CMK (cell line): ENCODE measurements at places on chromosomes 7 and 10.
A peak's percentile ranks its signal among the peaks of the same experiment; 100 is the strongest.

DNA sequence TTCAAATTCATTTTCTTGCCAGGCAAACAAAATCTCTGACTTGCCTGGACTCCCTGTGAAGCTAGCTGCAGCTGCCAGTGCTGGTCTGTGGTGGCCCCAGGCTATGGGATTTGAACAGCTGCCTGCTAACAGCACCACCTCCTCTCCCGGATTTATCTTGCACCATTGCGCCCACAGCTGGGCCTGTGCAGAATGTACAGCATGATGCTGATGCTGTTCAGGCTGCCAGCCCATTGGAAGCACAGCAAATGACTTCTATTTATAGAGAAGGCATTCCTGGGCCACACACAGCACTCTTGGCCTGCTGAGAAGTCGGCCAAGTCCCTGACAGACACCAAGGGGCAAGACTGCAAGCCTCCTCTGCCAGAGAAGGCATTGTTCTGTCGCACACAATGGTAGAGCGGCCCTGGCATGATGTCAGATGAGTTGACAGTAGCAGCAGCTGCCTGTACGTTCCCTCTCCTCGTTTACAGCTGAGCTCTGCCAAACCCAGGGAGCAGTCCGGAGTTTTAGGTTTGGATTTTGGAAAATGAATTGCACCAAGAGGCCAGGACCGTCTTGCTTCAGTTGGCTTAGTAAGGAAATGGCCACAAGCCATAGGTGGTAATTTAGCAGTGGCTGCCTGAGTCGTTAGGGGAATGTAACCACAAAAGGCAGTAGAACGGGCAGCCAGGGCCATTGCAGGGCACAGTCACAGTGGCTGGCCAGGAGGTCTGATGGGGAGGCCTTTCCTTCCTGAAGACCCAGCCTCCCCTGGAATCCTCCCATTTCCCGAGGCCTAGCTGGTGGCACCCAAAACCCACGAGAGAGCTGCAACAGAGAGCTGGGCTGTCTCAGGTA is 38.5 kb downstream of the MTURN start:
- DNase-seq = no peak

- DNase-seq = no peak
Measured at GRCh38 chr10:91250341-91250740, 29.9 kb downstream of the PCGF5 start.

DNA sequence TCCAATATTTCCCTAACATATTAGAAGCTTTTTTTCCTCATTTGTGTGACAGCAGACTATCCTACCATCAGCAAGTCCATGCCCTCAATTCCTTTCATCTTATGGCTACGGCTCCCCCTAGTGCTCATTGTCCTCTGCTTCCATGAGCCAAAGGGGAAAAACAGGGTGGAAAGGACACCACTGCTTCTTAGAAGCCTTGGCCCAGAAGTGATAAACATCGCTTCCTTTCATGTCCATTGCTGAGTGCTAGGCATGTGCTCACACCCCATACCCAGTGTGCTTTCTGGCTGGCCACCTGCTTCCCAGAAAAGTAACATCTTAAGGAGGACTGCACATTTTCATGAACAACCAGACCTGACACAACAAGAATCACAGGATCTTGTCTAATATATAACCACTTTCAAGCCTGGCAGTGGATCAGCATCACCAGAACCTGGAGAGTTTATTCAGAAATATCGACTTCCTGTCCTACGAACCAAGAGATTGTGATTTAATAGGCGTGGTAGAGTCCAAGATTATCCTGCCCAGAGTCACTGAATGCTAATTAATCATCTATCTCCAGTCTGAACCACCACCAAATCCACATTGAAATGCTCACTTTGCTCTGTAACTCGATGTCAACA is 650.5 kb upstream of the SORCS1 start:
- peak; percentile 30 for DNase-seq

DNA sequence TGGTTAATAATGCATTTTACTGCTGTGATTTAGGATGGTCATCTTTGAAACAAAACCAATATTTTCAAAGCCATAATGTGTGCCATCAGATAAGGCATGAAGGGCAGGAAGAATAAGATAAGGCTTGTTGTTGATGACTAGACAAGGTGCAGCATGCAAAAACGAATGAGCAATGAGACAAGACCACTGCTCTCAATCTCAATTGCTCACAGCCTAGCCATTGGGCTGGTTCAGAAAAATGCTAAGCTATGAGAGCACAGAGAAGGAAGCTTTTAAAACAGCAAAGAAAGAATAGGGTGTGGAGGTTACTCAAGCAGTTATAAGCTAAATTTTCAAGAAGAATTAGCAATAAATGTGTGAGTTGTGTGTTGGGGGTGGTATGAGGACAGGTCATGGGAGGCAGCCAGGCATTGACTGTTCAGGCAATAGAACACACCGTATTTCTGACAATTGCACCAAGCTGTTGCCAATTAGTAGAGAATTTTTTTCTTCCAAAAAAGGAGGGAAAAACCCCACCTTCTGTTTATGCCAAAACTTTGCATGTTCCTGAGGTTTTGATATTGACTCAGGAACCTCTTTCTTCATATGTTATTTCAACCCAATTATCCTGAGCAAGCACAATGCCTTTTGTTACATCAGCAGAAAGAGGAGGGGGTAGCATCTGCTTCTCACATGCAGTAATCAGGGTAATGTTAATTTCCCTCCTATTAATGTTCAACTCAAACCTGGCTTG is 276.5 kb downstream of the HDAC9 start:
- no peak for DNase-seq

DNA sequence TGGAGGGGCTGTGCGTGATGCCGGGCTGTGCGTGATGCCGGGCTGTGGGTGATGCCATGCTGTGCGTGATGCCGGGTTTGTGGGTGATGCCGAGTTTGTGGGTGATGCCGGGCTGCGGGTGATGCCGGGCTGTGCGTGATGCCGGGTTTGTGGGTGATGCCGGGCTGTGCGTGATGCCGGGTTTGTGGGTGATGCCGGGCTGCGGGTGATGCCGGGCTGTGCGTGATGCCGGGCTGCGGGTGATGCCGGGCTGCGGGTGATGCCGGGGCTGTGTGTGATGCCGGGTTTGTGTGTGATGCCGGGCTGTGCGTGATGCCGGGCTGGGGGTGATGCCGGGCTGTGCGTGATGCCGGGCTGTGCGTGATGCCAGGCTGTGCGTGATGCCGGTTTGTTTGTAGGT is 128.9 kb downstream of the FAM53B start:
- DNase-seq = no peak

GRCh38 chr10:1033601-1034000 is 7.9 kb upstream of the IDI2 start:
- no peak for DNase-seq
